ENCODE measurements at places on chromosomes 3 and 15.
A peak's percentile ranks its signal among the peaks of the same experiment; 100 is the strongest.

GRCh38 chr3:155402656-155403055, 109.2 kb upstream of the STRIT1 start:
- DNase-seq = no peak

DNA sequence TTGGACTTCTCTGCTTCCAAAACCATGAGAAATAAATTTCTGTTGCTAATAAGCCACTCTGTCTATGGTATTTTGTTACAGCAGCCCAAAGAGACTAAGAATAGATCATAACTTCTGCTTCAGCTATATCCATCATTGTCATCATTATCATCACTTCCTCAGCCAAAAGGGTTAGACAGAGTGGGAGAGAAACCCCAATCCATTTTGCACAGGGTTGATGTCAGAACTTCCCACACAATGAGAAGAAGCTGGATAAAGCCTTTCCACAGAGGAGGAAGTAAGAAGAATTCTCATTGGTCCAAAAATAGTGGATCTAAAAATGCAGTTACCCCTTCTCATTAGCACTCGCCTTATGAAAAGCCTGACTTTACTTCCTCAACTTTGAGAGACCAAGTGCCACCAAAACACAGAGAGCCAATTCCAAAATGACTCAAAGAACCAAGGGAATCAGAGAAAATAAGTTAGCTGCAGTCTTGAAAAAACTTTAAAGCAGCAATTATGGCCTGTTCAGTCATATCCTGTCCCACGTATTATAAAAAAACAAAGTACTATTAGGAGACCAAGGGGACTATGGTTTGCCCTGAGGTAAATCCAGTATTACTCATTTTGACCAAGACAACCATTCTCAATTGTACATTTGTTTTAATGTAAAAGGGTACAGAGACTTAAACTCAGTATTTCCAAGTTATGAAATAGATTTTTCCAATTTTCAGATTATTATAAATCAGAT, 80.2 kb downstream of the WNT5A start:
- DNase-seq = no peak

GRCh38 chr3:108473711-108474110, 36.7 kb downstream of the MYH15 start:
- no peak for DNase-seq

- DNase-seq = no peak
These were observed 77.5 kb downstream of the ATP10A start for GRCh38 chr15:25785641-25786025.

DNA sequence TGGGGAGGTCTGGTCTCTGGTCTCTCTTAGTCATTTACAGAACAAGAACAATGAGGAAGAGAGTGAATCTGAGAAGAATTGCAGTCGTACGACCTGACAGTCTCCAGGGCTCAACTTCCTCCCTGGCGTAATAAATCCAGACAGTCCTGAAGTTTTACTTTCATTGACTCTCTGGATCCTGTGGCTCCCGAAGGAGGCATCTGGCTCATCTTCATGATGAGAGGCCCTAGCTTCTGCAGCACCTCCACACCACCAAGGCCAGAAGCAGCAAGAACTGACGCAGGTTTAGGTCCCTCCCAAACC, 11.8 kb upstream of the CYFIP1 start:
- DNase-seq = no peak

- DNase-seq = peak; percentile 80
These were observed 440.2 kb downstream of the LPP start for GRCh38 chr3:188594139-188594538.
